ENCODE measurements at places on chromosomes 2 and 18.
A peak's percentile ranks its signal among the peaks of the same experiment; 100 is the strongest.

GRCh38 chr2:74548285-74548899 is 5.3 kb downstream of the LOXL3 start:
- no peak for DNase-seq

GRCh38 chr18:1806884-1807615 is 764.3 kb downstream of the METTL4 start:
- DNase-seq, result no peak

DNA sequence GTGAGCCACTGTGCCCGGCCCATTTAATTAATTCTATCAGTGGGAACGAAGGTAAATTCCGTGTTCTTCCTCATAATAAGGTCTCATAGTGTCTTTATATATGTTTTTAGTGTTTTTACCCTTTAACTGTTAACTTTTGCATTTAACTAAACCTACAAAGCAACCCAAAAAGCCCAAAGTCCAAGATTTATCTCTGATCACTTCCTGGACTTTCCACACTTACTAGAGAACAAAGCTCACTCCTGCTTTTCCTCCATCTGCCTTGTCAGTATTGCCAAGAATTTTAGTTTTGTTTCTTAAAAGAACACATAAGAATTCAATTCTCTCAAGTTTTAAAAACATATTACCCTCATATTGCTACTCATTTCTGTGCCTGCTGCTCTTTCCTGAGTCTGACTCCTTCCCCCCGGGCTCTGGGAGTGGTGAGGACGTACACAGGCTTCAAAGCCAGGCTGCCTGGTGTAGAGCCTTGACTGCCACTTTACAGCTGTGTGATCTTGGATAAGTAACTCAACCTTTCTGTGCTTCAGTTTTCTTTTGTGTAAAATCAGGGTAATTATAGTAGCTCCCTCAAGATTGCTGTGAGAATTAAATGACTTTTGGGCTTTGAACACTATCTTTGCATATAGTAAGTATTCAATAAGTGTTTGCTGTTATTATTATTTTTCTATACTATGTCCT is 24.9 kb upstream of the GPR155 start:
- no peak for DNase-seq

- no peak for DNase-seq
Measured at GRCh38 chr18:12721495-12722275, 18.8 kb downstream of the PSMG2 start.

- DNase-seq, result no peak
Measured at GRCh38 chr2:203623661-203624060, 82.8 kb upstream of the CD28 start.

DNA sequence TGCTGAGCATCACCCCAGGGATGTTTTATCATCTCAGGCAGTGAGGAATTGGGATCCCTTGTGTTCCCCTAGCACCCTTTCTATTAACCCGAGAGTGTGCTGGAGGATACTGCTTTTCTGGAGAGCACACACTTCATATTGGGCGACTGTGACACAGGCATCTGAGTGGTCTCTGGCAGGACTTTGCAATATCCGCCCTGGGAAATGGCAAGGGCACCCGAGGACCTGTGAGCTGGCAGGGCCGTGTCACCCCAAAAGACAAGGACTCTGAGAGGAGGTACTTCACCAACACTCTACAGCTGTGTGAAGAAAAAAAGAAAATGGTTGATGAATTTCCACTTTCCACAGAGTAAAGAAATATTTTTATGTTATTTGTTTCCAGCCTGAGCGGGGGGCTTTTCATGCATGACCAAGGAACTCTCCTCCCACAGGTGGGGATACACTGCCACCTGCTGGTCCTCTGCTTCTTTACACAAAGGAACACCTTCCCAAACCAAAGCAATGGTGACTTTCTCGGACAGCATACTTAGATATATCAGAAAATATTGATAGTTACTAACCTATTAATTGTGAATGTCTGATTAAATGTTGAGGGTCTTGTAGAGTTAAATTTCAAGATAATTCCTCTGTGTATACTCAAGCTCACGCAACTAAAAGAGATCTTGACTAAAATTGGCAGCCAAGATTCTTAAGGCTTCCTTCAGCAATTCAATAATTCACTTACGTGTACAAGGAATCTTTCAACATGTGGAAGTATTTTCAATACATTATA is 45.9 kb upstream of the REG3G start:
- DNase-seq, result no peak

DNA sequence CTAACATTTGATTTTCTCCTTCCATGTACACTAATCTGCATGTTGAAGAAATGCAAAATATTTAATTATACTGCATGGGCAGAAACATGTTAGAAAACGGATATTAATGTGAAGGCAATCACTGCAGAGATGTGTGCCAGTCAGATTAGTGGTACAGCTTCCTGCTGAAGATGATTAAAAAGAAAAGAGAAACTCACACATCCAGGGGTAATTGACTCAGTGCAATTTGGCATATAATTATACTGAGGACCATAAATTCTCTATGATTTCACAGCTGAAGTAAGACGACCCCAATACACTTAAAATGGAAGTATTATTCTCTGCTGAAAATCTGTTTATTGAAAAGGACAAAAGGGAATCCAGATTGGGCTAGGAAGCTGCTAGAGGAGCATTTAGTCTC is 243.4 kb downstream of the TGIF1 start:
- DNase-seq, result no peak

- no peak for DNase-seq
Measured at GRCh38 chr18:58800582-58800981, 64.1 kb upstream of the ZNF532 start.

DNA sequence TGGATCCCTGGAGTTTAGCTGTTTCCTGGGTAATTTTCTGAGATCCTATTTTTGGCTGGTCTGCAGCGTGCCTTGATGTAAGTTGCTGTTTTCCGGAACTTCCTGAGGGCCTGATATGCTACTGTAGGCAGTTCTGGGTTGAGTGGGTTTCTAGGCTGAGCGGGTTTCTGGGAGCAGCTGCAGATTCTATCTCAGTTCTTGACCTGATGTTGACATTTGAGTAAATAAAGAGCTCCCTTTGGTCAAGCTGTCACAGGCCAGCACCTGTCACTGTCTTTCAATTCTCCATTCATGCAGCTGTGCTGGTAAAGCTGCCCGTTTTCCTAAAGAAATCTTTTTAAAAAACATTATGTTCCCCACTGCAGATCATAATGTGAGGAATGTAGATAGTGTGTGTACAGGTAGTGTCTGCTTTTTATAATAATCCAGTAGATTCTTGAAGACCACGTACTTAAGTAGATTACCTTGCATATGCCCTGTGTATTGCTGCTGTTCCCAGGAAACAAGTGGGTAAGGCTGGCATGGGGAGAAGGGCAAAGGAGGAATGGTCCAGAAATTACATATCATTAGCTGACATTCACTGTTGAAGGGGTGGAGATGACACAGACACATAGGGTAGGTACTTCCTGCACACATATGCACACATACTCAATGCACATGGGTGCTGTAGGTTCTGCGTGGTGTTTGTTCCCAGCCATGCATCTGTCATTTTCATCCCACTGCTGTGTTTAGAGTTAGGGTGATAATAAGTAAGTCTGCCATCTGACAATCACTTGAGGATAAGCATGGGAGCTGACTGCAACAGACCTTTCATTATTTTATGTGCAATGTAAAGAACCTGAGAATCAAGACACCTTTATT is 25.9 kb downstream of the CD28 start:
- DNase-seq, result no peak

DNA sequence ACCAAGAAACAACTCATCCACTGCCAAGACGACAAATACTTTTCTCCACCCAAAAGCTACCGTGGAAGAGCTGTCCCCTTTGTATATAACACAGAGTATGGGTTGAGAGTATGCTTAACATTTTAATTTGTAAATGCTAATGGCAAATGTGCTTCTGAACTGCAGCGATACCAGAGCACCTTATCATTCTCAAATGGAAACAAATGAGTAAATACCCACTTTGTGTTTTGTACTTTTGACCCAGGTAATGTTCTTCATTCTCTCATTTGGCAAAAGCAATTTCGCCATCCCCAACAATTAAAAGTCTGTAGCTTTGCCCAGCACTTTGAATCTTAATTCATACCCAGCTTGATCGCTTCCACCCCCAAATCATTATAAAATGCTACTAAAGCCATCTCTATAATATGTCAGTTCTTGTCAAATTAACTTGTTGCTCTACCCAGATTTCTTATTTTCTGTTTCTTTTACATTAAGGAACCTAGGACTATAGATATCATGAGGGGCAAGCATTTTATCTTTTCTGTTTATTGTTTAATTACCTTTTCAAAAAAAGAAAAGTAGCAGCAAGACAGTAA is 6.2 kb upstream of the POU3F3 start:
- no peak for DNase-seq

DNA sequence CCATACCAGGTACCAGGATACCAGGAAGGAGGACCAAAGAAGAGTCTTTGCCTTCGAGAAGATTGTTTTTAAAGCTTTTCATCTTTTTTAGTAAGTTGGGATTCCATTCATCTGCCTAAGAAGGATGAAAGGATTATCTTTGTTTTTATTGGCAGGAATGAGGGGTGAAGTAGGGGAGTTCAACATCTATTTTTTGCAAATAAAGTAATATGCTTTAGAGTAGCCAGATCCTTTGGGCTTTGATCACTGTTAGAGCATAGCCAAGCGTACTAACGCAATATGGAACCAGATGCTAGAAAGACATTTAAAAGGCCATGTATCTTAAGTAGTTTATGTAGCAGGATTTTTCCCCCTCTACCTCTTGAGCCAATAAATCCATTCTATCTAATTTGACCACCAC is 133.0 kb downstream of the PRPF40A start:
- no peak for DNase-seq

GRCh38 chr2:20169796-20170703 is 54.9 kb downstream of the SDC1 start:
- DNase-seq, result no peak

- DNase-seq, result no peak
Measured at GRCh38 chr2:167182403-167182802, 294.1 kb downstream of the XIRP2 start.

GRCh38 chr2:121746071-121746578 is 9.3 kb upstream of the TSN start:
- DNase-seq, result no peak

DNA sequence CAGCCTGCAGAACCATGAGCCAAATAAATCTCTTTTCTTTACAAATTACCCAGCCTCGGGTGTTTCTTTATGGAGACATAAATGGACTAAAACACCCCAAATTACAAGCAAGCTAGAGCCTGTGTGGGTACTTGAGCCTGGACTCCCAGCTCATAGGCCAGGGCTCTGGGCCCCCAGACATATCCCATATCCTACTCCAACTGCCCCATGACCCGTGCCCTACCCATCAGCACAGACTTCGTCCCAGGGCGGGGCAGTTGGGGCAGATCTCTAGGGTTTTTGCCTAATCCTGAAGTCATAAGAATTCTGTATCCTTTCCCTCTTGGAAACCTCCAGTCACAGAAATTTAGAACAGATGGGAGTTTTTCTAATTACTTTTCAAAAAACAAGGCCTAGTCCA is 90.7 kb downstream of the DDX1 start:
- no peak for DNase-seq

- peak; percentile 90 for DNase-seq
Measured at GRCh38 chr18:12990967-12991820, at the start of gene CEP192. Gene CEP192 (plus strand): TSS chr18:12991362. CDS start chr18:12999425, 8,063 bp downstream.

- no peak for DNase-seq
Measured at GRCh38 chr2:39545957-39546356, 108.9 kb upstream of the MAP4K3 start.

DNA sequence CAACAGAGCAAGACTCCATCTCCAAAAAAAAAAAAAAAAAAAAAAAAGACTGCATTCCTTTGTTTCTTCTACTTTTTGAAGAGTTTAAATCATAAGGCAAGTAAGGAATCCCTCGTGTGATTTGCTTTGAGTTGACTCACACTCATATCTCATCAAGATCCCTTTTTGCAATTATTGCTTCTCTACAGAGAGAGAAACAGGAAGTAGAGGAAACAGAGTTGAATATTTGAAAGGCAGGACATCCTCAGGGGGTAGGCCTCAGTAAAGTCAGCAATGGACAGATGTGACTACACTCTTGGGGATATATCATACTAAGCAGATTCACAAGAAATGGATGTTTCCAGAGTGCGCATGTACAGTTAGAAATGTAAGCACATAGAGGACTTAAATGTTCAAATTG is 11.2 kb upstream of the EFR3B start:
- DNase-seq, result no peak

DNA sequence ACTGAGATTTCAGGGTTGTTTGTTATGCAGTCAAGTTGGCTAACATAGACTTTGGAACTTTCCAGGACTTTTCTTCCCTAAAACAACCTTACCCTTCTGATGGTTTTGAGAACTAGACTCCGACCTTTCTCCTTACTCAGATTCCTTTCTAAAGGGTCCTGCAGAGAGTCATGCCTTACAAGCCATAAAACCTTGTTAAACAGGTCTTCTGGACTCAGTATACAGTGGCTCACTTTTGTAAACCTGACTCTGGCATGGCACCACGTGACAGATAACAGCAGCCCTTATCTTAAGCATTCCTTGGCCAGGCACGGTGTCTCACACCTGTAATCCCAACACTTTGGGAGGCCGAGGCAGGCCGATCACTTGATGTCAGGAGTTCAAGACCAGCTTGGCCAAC is 253.2 kb upstream of the RAB6C start:
- no peak for DNase-seq

- DNase-seq, result no peak
Measured at GRCh38 chr2:172864182-172864581, 128.5 kb downstream of the RAPGEF4 start.

DNA sequence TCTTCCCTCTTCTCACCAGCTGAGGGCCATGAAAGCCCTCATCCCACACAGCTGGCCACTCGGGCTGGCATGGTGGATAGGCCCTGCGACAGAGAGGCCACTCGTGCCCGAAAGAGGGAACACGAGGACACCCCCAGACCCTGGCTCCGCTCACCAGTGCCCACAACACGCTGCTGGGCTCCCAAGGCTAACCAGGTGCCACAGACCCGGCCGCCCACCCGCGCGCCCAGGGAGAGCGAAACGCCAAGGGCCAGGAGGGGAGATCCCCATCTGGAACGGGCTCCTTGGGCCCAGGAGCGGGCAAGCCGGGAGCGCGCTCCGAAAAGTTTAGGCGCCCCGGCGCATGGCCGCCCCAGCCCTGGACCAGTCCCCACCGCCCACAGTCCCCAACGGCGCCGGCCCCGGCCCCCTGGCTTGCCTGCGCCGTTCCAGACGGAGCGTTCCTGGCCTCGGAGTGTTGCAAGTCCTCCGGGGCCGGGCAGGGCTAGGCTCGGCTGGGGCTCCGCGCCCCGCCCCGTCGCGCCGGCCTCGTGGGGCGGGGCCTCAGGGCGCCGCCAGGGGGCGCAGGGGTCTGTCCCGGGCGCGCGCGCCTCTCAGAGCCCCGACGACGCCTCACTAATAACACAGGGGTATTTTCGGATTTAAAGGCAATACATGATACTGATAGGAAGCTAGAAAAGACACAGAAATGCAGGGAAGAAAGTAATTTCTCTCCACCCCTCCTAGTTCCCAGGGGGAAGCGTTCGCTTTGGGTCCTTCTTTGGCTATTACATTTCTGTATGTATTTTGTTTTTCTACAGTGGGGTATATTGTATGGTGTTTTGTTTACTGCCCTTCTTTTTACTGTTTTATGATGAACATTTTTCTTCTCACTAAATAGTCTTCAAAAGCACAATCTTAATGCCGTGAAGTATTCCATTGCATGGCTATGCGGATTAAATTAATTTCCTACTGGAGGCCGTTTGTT is at the start of gene TMBIM1:
TMBIM1 (minus strand) TSS at position 456 of the 967 bp plus-strand sequence. CDS start 10,362 bp downstream, outside the sequence.
- no peak for DNase-seq
